ENCODE measurements at places on chromosomes 1 and 21.
A peak's percentile ranks its signal among the peaks of the same experiment; 100 is the strongest.

- DNase-seq = no peak
These were observed 15.7 kb downstream of the TNFRSF1B start for GRCh38 chr1:12182410-12182984.

GRCh38 chr1:243748227-243748626 is 101.8 kb downstream of the AKT3 start:
- no peak for DNase-seq

DNA sequence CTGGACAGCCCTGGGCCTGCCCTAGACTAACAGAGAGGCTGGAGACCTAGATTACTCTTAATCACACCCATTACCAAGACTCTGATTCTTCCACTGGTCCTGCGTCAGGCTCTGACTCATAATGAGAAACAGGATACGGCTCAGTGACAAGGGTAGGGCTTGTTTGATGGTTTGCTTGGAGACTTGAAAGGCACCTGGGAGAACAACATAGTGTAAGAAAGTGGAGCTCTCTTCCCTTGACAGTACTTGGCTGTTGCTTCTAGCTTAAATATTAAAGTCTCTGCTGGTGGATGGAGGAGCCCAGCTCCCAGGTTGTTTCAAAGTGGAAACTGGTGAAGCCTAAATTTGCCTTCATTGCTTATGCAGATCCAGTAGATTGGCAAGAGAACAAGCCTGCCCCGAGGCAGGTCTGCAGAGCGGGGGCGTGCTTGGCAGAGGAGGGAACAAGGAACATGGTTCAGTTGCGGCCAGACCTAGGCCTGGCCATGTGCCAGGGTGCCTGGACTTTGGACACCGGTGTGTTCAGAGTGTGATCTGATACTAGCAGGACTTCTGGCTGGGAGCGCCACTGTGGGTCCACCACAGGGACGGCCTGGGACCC is 480.6 kb downstream of the CAMTA1 start:
- DNase-seq = no peak

DNA sequence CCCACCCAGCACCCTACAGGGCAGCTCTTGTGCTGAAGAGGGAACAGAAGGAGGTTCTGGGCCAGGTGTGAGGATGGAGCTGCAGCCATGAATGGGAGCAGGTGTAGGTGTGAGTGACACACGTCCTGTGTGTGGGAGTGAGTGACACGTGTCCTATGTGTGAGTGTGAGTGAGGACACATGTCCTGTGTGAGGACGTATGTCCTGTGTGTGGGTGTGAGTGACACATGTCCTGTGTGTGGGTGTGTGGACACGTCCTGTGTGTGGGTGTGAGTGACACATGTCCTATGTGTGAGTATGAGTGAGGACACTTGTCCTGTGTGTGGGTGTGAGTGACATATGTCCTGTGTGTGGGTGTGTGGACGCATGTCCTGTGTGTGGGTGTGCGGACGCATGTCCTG is 26.4 kb downstream of the MEGF6 start:
- no peak for DNase-seq

DNA sequence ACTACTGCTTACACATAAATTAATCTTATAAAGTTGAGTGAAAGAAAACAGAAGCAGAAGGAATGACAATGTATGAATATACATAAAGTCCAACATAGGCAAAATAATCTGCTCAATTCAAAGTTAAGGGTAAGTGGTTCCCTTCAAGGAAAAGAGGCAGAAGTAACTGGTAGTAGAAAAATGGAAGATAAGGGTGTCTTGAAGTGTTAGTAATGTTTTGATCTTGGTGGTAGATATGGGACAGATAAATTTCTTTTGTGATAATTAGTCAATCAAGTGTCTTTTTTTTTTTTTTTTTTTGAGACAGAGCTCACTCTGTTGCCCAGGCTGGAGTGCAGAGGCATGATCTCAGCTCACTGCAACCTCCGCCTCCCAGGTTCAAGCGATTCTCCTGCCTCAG is 12.7 kb downstream of the USP48 start:
- DNase-seq = peak; percentile 70

GRCh38 chr1:178725466-178726086 is 532 bp downstream of the RALGPS2 start:
- DNase-seq = peak; percentile 60

DNA sequence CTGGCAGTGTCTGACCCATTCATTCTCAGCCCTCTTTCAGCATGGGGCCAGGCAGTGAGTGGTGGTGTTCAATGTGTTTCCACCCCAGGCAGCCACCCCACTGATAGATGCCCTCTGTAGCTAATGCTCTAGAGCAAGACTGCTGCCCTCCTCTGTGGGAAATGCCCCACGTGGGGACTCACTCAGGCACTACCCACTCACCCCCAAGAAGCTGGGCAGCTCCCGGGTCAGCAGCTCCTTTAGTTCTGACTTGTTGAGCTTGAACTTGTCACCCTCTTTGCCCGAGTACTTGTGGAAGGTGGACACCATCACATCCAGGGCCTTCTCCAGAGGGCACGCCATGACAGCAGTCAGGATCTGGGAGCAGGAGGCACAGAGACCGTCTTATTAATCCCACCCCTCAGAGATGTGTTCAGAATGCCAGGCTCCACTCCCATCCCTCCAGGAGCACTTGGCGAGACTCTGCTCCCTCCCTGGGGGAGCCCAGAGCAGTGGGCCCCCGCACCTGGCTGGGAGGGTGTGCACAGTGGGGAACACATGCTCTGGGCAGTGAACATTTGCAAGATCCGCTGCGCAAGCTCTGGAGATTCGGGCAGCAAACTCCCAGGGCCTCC is 1.0 kb downstream of the S100A4 start:
- DNase-seq = no peak

DNA sequence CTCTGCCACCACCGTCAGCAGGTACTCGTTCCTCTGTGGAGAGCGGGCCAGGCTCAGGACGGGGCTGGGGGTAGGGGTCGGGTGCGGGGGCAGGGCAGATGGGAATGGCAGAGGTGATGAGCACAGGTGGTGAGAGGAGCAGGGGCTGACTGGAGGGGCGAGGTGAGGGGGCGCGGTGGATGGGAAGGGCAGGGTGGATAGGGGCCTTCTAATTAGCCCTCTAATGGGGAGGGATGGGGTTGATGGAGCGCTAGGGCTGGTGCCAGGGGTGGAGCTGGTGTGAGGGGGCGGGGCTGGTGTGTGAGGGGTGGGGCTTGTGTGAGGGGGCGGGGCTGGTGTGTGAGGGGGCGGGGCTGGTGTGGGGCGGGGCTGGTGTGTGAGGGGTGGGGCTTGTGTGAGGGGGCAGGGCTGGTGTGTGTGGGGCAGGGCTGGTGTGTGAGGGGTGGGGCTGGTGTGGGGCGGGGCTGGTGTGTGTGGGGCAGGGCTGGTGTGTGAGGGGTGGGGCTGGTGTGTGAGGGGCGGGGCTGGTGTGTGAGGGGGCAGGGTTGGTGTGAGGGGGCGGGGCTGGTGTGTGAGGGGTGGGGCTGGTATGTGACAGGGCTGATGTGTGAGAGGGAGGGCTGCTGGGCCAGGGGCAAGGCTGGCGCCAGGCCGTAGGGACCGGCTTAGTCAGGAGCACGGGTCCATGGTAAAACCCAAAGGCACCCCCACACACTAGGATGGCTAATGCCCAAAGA is 5.9 kb downstream of the KRTAP10-1 start:
- DNase-seq = peak; percentile 15

- no peak for DNase-seq
These were observed 417.7 kb upstream of the ZRANB2 start for GRCh38 chr1:71498542-71498941.

DNA sequence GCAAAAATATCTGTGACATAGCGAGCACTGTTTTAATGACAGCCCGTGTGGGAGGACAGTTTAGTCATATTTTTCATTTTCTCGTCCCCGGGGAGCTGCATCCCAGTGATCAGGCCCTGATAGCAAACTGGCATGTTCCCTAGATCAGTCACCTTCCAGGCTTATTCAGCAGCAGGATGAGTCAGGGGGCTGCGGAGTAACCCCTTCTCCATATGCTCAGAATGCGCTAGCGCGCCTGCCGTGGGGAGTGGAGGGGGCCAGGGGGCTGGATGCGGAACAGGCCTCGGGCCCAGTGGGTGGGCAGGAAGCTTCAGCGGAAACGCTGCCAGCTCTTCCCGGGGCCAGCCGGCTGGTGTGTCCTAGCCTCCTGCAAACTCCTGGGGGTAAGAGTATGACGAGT is 94.0 kb downstream of the KCND3 start:
- DNase-seq = no peak

DNA sequence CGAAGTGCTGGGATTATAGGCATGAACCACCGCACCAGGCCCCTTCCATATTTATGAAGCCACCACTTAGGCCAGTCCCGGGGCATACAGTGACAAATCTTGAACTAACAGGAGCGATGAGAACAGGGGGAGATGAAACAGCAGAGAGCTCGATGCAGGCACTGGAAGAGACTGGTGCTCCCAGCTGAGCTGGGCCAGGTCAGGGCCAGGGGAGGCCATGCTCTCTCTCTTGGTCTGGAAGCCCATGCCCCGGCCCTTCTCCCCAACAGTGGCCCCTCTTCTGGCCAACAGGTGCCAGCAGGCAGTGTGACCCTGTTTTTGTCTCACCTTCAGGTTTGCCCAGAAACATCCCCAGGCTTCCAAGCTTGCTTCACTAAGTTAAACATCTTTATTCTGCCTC is 269.9 kb upstream of the C1orf174 start:
- no peak for DNase-seq

DNA sequence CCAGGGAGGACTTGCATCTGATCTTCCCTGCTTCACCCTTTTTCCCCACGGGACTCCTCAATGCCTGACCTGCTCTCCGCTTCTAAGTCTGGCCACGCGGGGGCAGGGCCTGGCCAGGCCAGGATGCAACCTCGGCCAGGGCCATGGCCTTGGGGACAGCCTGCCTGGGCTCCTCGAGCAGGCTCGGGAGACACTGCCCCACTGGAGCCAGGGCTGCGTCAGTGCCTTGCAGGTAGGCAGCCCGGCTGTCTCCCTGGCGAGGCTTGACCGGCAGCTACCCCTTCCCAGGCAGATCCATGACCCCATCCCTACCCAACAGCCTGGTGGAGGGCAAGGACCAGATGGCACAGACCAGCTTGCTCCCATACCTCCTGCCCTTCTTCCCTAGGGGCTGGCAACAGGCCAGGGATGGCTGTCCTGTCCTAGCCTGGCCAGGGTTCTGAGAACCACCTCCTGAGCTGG is 2.7 kb upstream of the PRDM16 start:
- peak; percentile 44 for DNase-seq

DNA sequence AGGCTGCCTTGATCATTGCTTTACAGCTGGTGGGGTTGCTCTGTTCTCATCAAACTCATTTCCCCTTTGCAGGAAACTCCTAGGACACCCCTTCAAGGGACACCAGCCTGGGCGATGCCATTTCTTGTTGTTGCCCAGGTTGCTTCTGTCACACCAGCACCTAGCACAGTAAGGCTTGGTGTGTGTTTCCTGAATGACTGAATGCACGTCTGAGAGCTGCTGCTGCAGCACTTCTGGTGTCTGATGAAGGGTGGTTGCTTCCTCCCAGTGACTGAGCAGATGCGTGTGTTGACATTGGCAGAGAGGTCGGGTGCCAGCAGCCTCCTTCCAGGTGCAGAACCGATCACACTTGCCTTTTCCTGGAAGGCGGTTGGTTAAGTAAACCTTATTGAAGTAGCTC is 477.4 kb downstream of the CAMTA1 start:
- DNase-seq = no peak

GRCh38 chr1:58732087-58732775 is 32.4 kb upstream of the MYSM1 start:
- no peak for DNase-seq

DNA sequence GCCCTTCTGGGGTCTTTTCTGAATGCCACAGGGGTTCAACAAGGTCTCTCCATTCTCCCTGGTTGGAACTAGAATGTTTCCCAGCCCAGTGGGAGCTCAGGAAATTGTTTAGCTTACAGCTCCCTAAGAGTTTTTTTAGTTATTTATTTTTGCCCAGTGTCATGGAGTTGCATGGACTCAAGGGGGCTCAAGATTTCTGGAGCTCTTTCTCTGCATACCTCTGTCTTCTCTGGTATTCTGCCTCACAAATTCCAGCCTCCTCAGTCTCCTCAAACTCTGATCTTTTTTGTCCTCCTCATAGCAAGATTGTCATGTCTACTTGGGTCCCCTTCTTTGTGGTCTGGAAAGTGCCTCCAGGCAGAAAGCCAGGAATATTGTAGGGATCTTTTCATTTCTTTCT is 15.9 kb upstream of the PPP2R5A start:
- DNase-seq = no peak

- no peak for DNase-seq
These were observed 67.2 kb downstream of the ATP5PO start for GRCh38 chr21:33848249-33848953.

DNA sequence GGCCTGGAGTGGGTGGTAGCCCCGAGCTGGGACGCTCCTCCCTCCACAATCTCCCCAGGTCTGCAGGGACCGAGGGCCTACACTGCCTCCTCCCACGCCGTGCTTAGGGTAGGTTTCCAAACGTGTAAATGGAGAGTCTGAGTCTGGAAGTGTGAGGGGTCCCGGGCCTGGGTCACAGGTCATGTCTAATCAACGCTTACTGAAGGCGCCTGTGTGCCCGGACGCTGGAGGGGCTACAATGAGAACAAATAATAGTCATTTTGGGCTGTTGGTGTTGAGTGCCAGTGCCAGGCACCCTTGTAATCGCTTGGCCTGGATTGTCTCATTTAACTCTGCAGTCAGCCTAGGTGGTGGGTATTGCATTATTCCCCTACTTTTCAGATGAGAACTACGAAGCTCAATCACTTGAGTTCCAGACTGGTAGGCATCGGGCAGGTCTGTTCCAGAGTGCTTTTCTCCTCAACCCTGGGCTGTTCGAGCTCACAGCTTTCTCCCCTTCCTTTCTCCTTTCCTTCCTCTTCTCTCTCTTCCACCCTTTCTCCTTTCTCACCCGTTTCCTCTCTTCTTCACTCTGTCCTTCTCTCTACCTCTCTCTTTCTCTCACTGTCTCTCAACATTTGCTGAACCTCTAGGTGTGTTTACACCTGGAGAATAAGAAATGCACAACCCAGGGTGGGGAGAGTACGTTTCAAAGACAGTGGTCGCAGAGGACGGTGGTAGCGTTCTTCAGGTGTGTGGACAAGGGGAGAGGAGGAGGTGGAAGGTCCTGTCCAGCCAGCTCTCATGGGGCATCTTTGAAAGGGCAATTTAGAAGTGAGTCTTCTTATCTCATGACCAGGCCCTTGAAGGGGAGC is 883 bp downstream of the SLC66A1 start:
- DNase-seq = peak; percentile 79

Data from hematopoietic multipotent progenitor cell treated with erythropoietin and hydrocortisone succinate and interleukin-3 and kit ligand, for 4 days (in vitro differentiated cells).